ENCODE measurements at places on chromosomes 3 and 15.
A peak's percentile ranks its signal among the peaks of the same experiment; 100 is the strongest.

GRCh38 chr15:53976844-53977392 is 1.3 kb upstream of the UNC13C start:
- DNase-seq = no peak

DNA sequence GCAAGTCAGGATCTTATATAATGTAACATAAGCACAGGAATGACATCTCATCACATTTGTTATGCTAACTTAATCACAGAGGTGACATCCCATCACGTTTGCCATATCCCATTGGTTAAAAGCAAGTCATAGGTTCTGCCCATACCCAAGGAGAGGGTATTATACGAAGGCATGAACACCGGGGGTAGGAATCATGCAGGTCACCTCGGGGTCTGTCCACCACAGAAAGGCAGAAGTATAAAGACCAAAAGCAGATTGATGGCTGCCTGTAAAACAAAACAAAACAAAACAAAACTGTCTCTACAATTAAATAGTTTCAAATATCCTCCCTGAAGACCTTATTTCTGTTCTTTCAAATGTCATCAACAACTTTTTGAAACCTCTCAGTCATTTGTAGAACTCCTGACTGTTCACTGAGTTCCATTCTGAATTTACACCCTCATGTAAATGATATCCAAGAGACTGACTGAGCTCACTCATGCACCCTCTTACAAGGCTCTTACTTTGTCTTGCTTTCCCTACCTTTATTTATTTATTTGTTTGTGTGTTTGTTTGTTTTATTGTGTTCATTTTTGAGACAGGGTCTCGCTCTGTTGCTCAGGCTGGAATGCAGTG is 22.7 kb upstream of the ZNF639 start:
- DNase-seq = no peak

- peak; percentile 7 for DNase-seq
Observed at GRCh38 chr3:69306239-69307185, 79.4 kb downstream of the FRMD4B start.

DNA sequence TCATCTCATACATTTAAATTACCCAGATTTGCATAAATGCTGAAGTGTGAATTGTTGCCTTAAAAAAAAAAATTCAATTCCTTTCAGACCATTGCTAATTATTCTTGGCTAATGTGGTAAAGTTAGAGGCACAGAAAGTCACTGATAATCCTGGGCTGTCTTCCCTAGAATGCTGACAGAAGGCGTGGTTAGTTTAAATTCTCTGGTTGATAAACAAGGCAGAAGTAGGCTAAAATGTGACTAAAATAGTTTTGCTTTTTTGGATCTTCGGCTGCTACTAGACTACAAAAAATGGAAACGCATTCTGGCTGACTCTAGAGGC is 193.7 kb downstream of the OTOL1 start:
- DNase-seq = no peak

DNA sequence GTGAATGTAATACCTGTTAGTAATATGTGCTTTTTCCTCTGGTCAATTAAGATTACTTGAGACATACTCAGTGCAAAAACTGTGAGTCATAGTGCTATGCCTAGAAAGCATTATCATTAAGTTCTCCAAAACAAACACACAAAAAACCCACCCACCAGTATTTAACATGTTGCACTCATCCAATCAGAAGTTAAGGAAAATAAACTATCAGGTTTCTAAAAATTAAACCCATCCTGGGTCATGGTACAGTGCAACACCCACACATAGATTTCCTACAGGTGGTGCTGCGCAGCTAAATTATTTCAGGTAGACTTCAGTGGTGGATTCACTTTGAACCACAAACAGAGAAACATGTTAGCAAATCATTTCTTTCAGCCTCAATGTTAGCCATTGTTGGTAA is 264.4 kb upstream of the VEPH1 start:
- no peak for DNase-seq

GRCh38 chr15:27833178-27833577 is 265.9 kb downstream of the OCA2 start:
- DNase-seq = no peak

DNA sequence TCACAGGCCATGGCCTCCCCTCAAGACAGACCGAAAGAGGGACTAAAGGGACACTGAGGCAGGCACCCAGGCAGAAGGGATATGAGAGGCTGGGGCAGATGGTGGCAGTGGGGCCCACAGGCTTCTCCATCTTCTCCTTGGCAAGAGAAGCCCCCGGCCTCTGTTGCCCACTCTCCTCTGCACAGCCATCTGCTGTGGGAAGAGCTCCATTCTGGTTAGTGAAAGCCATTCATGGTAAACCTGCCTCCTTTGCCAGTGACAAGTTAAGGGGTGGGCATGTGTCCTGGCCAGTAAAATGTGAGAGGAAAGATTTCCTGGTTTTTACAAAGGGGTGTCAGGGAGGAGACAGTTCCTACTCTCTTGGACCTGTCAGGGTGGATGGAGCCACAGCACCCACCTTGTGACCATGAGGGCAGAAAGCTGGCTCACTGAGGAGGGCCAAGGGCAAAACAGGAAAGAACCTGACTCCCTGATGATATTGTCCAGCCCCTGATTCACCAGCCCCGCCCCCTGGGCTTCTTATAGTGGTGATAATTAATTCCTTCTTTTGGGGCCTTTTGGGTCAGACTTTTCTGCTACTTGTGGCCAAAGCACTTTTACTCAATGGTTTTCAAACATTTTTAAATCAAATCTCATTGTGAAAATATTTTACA is 130.4 kb upstream of the SMAD3 start:
- DNase-seq = no peak

DNA sequence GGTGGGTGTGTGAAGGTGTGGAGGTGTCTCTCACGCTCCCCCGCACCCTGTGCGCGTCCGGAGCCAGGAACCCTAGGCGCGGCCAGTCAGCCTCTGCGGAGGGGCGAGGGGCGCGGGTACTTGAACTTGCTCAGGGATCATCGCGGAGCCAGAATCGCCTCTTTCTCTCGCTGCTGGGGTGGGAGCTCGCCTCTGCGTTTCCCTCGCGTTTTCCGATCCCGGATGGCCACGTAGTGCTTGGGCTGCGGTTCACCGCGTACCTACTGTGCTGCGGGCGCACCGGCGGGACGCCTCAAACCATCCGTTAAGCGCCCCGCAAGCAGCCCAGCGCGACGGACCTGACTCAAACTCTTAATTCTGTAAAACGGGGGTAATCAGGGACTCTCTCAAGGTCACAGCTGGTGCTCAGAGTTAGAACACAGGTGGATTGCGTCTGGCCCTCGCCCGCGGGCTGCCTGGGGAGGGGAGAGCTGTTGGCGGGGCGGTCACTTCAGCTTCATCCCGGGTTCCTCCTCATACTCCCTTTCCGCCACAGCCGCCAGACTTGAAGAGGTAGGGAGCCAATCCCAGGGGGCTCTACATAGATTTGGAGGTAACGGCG is 686 bp downstream of the MYRIP start:
- DNase-seq = no peak

- no peak for DNase-seq
Observed at GRCh38 chr3:5160940-5161858, 26.3 kb upstream of the EDEM1 start.

DNA sequence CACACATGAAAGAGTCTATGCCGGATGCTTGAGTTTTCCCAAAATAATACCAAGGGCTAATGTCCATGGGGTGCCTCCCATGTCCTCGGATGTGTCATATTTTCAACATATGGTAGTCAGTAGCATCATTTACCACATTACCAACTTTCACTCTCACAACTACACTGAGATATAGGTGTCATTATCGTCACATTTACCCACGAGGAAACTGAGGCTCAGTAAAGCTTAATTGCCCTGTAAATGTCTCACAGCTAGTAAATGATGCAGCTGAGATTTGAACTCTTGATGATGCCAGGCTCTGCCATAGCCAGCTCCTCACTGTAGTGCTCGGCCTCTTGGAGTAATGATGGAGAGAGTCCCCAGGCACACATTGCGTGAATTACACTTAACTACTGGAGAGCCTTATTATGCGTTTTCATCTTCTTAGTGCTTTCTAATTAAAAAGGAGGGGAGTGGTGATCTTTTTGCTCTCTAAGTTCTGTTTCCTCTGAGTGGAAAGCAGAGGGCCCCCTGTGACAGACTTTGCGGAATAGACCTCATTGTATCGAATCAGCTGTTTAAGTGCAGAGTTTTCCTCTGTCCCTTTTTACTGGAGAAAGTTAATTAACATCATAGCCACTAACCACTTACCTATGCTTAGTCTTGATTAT is 142.0 kb upstream of the SLCO3A1 start:
- no peak for DNase-seq

- no peak for DNase-seq
Observed at GRCh38 chr3:50600141-50600753, 11.3 kb downstream of the CISH start.

- DNase-seq = no peak
Observed at GRCh38 chr3:111246967-111247760, 175.5 kb downstream of the NECTIN3 start.

- DNase-seq = no peak
Observed at GRCh38 chr3:40200692-40201316, 108.7 kb upstream of the EIF1B start.

- no peak for DNase-seq
Observed at GRCh38 chr15:68536331-68537095, 42.3 kb upstream of the CORO2B start.

DNA sequence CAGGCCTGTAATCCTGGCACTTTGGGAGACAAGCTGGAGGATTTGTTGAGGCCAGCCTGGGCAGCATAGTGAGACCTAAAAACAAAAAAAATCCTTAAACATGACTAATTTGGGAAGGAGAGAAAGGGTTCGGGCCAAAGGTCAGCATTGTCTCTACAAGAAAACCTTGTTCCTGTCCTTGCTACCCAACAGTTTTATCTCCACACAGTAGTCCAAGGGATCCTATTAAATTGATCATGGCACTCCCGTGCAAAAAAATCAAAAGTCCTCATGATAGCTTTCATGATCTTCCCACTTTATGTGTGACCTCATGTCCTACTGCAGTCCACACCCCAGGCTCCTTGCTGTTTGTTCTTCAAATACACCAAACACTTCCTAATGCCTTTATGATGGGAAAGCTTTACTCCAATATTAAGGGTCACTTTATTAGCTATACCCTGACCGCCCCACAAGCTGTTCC is 4.2 kb downstream of the RPL15 start:
- no peak for DNase-seq

DNA sequence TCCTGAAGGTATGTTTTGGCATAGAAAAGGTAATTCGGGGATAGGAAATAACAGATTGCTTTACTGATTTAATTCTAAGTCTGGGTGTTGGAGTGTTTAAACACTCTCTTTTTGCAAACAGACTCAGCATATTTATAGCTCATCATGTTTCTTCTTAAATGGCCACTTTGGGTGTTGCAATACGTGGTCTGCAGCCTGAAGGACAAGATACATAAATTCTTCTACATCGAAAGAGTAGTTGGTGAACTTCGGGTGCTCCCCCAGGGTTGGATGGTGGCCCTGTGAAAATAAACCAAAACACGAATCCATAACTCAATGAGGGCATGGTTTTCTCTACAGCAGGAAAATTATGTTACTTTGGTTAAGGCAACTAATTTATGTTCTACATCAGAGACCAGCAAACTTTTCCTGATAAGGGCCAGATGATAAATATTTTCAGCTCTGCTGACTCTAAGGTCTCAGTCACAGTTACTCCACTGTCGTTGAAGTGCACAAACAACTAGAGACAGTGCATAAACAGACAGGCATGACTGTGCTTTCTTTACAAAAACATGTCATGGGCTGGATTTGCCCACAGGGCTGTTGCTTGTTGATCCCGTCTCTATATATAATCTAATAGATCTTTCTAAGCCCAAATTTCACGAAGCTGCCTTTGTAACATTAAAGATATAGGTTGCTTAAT is 35.9 kb downstream of the EOGT start:
- DNase-seq = no peak

DNA sequence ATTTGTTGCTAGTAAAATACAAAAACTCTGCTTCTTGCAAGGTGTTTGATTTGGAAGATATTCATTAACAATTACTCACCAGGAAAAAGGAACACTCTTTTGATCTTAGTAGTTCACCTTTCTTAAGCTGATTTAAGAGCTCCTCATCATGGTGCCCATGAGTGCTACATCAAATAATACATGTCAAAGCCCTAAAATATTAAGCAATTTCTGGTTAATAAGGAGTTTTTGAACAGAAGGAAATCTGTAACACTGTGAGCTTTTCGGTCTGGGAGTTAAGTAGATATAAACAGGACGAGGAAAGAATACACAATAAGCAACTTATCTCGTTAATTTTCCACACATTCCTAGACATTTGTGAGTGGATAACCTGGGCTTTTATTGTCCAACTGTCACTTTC is 83.9 kb upstream of the DCBLD2 start:
- DNase-seq = no peak

DNA sequence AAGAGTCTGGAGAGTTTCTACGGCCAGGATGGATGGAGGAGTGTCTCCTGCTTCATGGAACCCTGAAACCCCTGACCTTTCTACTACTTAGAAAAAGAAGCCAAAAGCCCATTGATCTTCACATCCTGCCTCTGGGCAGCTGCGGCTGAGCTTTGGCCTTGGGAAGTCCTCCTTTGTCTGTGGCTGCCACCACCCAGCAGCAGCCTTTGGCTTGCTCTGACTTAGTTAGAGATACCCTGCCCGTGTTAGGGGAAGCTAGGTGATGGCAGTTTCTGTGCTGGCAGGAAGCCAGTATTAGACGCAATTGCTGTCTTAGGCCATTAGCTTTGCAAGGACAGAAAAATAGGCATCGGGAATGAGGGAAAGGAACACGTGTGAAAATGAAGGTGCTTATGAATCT is 18.8 kb downstream of the APH1B start:
- DNase-seq = no peak

DNA sequence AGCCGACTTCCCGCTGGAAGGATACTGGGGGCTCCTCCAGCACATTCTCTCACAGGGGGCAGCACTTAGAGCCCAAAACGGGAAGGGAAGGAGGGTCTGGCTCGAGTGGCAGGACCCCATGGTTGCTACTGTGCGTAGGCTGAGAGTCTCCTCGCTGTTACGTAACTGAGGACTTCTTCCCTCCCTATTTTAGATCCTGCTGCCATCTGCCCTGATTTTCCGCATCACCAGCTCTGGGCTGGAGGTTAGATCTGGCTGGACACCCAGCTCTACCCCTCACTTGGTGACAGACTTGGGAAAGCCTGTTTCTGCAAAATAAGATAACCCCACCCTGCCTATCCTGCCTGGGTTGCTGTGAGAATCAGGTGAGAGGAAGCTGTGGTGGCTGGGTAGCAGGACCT is 47.7 kb downstream of the BDH1 start:
- DNase-seq = no peak

- DNase-seq = no peak
Observed at GRCh38 chr15:38391191-38391590, 62.7 kb upstream of the FAM98B start.

GRCh38 chr3:14959359-14959943 is 12.1 kb downstream of the NR2C2 start:
- no peak for DNase-seq

DNA sequence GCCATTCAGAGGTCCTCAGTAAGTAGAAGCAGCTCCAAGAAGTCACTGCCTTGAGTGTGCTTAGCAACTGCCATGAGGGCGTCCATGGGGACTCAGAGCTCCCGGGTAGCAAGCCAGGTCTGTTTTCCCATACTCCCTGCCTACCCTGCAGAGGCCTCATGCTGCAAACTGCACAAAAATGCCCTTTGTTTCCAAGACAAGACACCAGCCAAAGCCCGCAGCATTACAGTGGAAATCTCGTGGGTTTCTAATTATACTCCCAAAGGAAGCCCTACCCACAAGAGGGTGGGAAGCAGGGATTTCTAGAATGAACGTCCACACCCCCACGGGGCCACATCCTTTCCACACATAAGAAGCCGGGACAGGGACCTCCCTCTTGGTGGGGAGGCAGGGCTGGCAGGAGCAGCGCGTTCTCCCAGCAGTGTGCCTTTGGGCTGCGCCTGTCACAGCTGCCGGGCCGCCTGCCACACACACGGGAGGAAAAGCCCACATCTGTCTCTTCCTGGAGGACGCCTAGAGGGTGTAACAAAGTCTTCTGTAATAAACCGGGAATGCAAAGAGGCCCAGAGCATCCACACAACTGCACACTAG is 31.1 kb downstream of the FAM174B start:
- DNase-seq = no peak

All from activated CD8-positive, alpha-beta memory T cell treated with anti-CD3 and anti-CD28 coated beads for 1 hour (primary cell).